Osteocyte (in vitro differentiated cells): ENCODE measurements at places on chromosomes 6 and 20.

GRCh38 chr6:88519301-88520016, 353.3 kb upstream of the CNR1 start:
- peak; percentile 53 for DNase-seq

DNA sequence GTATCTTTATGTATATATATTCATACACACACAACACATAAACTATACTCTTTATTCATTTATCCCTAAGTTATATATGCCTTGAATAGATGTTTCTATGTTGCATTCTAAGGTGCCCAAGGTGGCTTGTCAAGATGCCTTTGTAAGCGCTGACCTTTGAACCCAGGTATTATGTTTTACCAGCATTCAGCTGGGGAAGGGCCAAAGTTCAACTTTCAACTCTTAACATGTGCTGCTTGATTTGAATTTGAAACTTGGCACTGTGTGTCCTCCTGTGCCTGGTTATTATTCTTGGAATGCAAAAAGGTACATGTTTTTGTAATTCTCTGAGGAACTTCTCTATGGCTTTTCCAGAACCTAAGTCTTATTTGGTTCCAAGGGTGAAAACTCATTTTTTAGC, 146.5 kb downstream of the EDN1 start:
- no peak for DNase-seq

DNA sequence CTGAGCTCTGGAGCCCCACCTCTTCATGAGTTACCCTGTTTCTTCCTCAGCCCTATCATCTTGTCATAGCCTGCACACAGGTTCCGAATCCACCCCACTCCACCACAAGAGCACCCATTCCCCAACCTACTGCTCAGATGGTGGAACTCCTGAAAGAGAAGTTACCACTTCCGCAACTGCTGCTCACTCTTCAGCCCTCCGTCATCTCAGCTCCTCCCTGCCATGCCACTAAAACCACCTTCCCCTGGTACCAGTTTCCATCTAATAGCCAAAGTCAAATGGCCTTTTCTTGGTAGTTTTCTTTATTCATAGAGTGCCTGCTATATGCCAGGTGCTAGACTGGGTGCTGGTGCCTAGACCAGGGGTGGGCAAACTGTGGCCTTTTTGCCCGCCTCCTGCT, 3.9 kb downstream of the RAB22A start:
- DNase-seq: no peak

GRCh38 chr6:160962835-160963623, 28.5 kb upstream of the MAP3K4 start:
- no peak for DNase-seq

- no peak for DNase-seq
Observed at GRCh38 chr6:29965563-29965872, 23.2 kb downstream of the HLA-A start.

DNA sequence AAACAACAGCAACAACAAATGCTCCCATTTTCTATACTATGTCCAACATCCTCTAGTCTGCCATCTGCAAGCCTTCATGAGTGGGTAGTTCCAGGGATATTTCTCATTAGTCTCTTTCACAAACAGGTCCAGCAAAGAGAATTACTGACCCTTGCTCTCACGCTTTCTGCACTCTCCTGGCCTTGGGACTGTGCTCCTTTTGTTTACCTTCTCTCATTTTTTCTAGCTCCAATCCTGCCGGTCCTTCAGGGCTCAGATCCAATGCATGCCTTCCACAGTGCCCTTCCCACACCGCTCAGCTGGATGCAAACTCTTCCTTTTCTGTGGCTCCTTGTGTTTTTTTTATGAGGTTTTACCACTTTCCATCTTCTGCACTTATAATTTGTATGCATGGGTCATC, 47.2 kb downstream of the ADTRP start:
- DNase-seq: no peak

GRCh38 chr20:57055345-57055744, 211.1 kb downstream of the BMP7 start:
- no peak for DNase-seq

- no peak for DNase-seq
Observed at GRCh38 chr6:119179842-119180241, 101.4 kb upstream of the FAM184A start.

DNA sequence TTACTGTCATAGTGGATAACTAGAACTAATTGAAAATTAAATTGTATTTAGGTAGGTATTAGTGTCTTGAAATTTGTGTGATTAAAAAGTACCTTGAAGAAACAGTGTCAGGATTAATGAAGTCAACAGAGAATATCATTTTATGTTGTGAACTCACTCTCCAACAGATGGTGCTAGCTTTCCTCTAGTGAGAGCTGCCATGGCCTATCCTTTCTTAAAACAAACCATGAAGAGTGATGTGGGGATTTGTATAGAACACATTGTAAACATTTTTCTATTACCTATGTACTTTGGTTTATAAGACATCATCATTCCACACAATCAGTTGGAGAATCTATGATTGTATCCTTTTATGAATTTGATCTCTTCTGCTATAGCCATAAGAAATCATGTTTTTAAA, 4.8 kb upstream of the SRSF12 start:
- no peak for DNase-seq

DNA sequence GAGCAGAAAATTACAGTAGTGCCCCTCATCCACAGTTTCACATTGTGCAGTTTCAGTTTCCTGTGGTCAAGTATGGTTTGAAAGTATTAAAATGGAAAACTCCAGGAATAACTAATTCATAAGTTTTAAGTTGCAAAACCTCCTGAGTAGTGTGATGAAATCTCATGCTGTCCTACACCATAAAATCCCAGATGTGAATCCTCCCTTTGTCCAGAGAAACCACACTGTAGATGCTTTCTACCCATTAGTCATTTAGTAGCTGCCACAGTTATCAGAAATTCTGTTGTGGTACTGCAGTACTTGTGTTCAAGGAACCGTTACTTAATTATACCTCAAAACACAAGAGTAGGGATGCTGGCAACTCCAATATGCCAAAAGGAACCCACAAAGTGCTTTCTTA, 74.7 kb downstream of the PTCHD4 start:
- no peak for DNase-seq

DNA sequence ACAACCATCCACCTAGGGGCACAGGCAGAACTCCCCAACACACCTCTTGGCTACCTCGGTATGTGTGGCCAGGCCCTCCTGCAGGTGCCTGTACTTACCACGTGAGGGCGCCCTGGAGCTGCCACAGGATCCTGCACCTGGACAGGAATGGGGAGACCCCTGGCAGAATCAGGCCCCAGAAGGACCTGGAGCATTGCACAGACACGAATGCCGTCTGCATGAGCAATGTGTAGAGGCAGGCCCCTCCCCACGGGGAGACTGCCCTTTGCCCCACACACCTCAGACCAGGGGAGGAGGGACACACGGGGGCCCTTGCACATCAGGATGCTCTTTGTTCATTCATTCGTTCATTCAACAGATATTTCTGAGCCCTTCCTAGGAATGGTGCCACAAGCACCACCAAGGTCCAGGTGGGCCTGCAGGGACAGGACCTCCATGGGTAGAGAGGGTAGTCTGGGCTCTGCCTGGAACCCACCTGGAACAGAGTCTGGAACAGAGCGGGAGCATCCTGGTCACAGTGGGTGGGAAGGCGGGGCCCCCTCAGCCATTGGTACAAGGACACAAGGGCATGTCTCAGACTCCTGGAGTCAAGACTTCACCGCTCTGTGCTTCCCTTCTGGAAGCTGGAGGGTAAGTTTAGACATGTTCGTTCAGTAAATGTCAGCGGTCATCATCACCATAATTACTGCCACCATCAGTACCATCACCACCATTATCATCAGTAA, 32.3 kb downstream of the YTHDF1 start:
- no peak for DNase-seq

DNA sequence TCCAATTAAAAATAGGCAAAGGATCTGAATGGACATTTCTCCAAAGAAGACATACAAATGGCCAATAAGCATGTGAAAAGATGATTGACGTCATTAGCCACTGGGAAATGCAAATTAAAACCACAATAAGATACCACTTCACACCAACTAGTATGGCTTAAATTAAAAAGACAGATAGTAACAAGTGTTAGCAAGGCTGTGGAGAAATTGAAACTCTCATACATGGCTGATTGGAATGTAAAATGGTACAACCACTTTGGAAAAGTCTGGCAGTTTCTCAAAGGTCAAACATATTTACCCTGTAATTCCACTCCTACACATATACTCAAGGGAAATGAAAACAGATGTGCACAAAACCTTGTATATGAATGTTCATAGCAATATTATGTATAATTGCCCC, 83.6 kb downstream of the CEP57L1 start:
- no peak for DNase-seq

GRCh38 chr6:1597121-1597744, 12.5 kb upstream of the FOXC1 start:
- no peak for DNase-seq

- DNase-seq: no peak
Observed at GRCh38 chr20:11331096-11331495, 586.6 kb upstream of the BTBD3 start.

DNA sequence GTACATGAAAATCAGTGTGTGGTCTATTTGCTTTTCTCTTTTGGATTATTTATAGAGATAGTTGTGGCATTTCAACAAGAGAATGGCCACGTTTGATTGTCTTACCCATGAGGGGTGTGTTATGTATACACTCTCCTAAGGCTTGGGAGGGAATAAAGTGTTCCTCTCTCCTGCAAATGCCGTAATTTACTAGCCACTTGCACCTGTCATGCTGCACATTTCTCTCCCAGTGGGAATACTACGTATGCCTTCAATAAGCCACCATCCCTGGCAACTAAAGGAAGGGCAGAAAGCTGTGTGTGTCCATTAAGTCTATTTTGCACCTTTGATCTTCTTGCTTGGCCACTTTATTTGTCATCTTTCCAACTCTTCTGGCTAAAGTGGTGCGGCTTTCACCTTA, 541.2 kb downstream of the QKI start:
- DNase-seq: no peak

DNA sequence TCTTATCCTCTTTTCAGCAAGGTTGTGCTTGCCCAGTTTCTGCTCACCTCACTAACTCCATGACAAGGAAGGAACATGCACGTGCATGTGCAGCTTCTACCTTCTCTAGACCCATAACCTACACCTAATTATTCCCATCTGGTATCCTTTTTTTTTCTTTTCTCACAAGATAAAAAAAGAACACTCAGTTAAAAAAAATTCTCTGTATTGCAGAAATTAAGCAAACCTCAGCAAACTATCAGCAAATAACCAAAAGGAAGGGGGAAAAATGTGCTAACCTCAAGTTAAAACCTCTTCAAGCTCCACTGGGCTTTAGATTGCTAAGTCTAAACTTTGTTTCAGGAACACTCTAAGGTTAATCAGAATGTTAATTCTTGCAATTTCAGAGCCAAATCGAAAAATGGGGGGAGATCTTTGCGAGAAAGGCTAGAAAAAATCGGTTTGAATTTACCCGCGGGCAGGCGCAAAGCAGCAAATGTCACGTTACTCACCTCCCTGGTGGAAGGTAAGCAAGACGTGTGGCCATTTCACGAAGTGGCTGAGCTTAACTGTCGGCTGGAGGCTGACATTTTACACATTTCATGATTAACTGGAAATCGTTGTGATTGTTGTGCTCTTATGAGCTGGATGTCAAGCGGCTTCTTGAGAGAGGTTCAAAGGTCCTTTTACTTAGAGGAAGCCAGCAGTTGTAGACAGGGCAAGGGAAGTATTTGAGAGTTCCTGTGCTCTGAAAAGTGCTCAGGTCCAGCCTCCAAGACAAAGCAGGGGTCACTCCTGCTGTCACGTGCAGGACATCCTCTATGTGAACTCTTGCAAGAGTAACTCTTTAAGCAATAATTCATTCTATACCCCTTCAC, 19.1 kb downstream of the TFAP2B start:
- DNase-seq: no peak

DNA sequence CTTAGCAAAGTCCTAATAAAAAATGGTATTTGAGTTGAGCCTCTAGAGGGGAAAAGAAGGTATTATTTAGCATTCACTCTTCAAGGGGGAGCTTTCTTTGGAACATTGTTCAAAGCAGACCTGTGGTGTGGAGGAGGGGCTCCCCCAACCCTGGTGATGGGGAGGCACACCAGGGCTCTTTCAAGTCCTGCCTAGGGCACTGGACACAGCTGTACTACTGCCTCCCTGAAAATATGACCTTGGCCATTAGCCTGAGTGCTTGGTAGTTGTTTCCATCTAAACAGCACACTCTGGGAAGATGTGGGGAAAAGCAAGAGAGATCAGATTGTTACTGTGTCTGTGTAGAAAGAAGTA, 215.1 kb upstream of the CNR1 start:
- no peak for DNase-seq

DNA sequence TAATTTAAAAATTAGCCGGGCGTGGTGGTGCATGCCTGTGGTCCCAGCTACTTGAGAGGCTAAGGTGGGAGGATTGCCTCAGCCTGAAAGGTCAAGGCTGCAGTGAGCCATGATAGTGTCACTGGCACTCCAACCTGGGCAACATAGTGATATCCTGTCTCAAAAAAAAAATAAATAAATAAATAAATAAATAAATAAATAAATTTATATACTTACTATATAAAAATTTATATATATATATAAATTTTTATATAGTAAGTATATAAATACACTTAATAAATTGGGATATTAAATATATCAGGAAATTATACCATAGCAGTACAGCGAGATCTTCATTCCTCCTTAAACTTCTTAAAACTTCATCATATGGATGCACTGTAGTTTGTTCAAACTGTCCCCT, 23.0 kb upstream of the IPCEF1 start:
- no peak for DNase-seq

GRCh38 chr20:17129089-17129488, 97.8 kb upstream of the PCSK2 start:
- no peak for DNase-seq

DNA sequence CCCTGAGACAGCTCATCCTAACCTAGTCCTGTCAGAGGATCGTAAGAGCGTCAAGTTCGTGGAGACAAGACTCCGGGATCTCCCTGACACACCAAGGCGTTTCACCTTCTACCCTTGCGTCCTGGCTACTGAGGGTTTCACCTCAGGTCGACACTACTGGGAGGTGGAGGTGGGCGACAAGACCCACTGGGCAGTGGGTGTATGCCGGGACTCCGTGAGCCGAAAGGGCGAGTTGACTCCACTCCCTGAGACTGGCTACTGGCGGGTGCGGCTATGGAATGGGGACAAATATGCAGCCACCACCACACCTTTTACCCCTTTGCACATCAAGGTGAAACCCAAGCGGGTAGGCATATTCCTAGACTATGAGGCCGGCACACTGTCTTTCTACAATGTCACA, 3.2 kb upstream of the RPP21 start:
- no peak for DNase-seq

- no peak for DNase-seq
Observed at GRCh38 chr6:26223650-26224546, 136.7 kb downstream of the HFE start.

DNA sequence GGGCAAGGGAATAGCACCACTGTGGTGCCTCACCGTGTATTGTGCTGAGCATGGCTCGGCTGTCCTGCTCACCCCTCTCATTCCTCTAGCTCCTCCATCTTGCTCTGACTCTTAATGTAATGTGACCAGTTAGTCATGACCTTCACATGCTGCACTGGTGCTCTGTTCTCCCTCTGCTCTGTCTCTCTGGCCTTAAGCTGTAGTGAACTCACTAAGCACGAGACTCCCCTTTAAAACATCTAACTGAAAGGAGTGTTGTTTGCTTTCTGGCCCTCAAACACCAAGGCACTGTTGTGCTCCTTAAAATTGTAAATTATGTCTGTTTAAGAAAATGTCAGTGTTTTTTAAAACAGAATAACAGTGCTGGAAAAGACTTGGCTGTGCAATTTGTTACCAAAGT, 140.4 kb downstream of the HDGFL1 start:
- no peak for DNase-seq

- DNase-seq: no peak
Observed at GRCh38 chr6:38599966-38600550, 39.7 kb downstream of the BTBD9 start.
